ENCODE measurements at places on chromosomes 3 and 15. TPM values are rescaled to one million over a fixed set of nuclear protein-coding genes. Genes with fewer than 3 reads are reported as not detected.

SLC6A20 gene
- 0.60 TPM for polyA plus RNA-seq

SLMAP gene
- 32.7 TPM for polyA plus RNA-seq

GOLGA8G gene
- polyA plus RNA-seq, result not detected

ACTRT3 gene
- 0.69 TPM for polyA plus RNA-seq

SH2D7 gene
- 0.69 TPM for polyA plus RNA-seq

ACKR2 gene
- polyA plus RNA-seq, result 1.2 TPM

CKMT1A gene
- 105 TPM for polyA plus RNA-seq

MED12L gene
- not detected for polyA plus RNA-seq

LNP1 gene
- 1.5 TPM for polyA plus RNA-seq

MAP3K13 gene
- 21.7 TPM for polyA plus RNA-seq

MCF2L2 gene
- polyA plus RNA-seq, result 3.9 TPM

STIMATE gene
- polyA plus RNA-seq, result 7.7 TPM

CFAP100 gene
- polyA plus RNA-seq, result not detected

CHMP2B gene
- 44.3 TPM for polyA plus RNA-seq

GPR176 gene
- 0.60 TPM for polyA plus RNA-seq

XCR1 gene
- 3.5 TPM for polyA plus RNA-seq

VGLL3 gene
- polyA plus RNA-seq, result 1.4 TPM

RYK gene
- 21.0 TPM for polyA plus RNA-seq

UCN2 gene
- 0.10 TPM for polyA plus RNA-seq

RTP1 gene
- 0.04 TPM for polyA plus RNA-seq

PLSCR2 gene
- polyA plus RNA-seq, result not detected

ERICH6 gene
- not detected for polyA plus RNA-seq

CCDC13 gene
- 0.85 TPM for polyA plus RNA-seq

STX19 gene
- polyA plus RNA-seq, result 13.1 TPM

GUCA1C gene
- not detected for polyA plus RNA-seq

KLHL6 gene
- polyA plus RNA-seq, result 0.69 TPM

CLDN18 gene
- polyA plus RNA-seq, result 0.10 TPM

ADAMTS9 gene
- polyA plus RNA-seq, result 1.8 TPM

ZIC4 gene
- polyA plus RNA-seq, result not detected

ZPLD1 gene
- polyA plus RNA-seq, result not detected

ZIC1 gene
- not detected for polyA plus RNA-seq

SYNPR gene
- polyA plus RNA-seq, result not detected

CACNA2D3 gene
- polyA plus RNA-seq, result 0.69 TPM

EPHB3 gene
- 1.8 TPM for polyA plus RNA-seq

IMPG2 gene
- polyA plus RNA-seq, result not detected

ITGB5 gene
- 15.0 TPM for polyA plus RNA-seq

LRRC3B gene
- polyA plus RNA-seq, result 0.01 TPM

SNTN gene
- not detected for polyA plus RNA-seq

PIERCE2 gene
- polyA plus RNA-seq, result 20.4 TPM

WNT5A gene
- polyA plus RNA-seq, result 2.0 TPM

CYP1A2 gene
- not detected for polyA plus RNA-seq

CPNE9 gene
- 0.22 TPM for polyA plus RNA-seq

CA12 gene
- polyA plus RNA-seq, result 29.4 TPM

Measured in sigmoid colon (tissue), 7 donors.